ENCODE measurements at places on chromosomes 4 and X.

DNA sequence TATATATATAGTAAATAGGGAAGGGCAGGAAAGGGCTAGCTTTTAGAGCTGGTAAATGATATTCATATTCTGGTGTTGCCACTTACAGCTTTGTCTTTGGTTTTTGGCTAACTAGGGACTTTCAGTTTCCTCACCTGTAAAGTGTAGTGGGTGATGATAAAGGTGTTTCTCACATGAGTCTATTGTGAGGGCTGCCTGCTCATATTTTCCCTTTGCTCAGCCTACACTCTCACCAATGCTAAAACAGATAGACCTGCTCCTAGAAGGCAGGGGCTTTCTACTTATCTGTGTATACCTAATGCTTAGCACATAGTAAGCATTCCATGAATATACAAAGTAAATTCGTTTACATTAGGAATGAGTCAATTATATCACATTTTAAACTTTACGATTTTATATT is 137.2 kb upstream of the HS3ST1 start:
- no peak for DNase-seq

GRCh38 chrX:54492340-54492739 is 3.7 kb downstream of the FGD1 start:
- no peak for DNase-seq

GRCh38 chr4:10773656-10774055 is 89.1 kb upstream of the CLNK start:
- no peak for DNase-seq

GRCh38 chrX:12975991-12976558 is 1.2 kb downstream of the TMSB4X start:
- DNase-seq: peak; percentile 70

GRCh38 chrX:38500866-38501265 is 60.5 kb upstream of the TSPAN7 start:
- no peak for DNase-seq

- DNase-seq: no peak
Observed at GRCh38 chrX:8783714-8784098, 17.5 kb downstream of the FAM9A start.

- DNase-seq: no peak
Observed at GRCh38 chr4:142434519-142435224, 411.4 kb downstream of the INPP4B start.

DNA sequence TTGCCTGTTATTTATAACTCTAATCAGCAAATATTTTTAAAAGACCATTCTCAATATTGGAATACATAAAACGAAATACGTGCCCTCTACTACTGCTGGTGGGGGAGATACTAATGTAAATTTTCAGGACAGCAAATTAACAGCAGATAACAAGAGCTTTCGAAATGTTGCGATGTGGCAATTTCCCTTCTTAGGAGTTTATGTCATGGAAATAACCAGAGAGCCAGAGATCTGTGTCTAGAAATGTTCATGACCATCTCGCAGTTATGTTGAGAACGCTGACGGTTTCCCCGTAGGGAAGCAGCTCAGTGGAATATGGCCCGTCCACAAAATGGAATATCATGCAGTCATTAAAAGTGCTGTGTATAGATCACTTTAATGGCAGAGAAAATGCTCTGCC is 238.4 kb upstream of the PSAPL1 start:
- DNase-seq: peak; percentile 72

- no peak for DNase-seq
Observed at GRCh38 chrX:44344194-44344593, 722 bp upstream of the EFHC2 start.

DNA sequence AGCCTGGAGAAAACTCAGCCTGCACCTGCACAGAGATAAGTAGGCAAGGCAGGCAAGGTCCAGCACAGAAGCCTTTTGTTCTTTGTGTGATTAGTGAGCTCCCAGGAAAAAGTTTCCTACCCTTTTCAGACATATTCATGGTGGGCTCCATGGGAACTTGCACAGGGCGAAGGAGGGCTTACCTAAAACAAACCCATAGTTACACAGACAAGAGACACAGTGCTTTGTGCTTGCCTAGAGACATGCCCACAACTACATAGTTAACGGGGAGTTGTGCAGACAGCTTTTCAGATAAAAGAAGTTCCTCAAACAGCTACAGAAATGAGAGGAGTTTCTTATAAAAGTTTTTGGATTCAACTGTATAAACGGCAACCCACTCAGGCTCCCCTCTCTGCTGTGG is 180.5 kb downstream of the GLUD2 start:
- DNase-seq: no peak

- DNase-seq: no peak
Observed at GRCh38 chr4:26104056-26104685, 190.2 kb downstream of the SMIM20 start.

- no peak for DNase-seq
Observed at GRCh38 chr4:62075089-62075488, 875.0 kb downstream of the ADGRL3 start.

GRCh38 chr4:160141206-160141605 is 1038.3 kb downstream of the RAPGEF2 start:
- DNase-seq: no peak

DNA sequence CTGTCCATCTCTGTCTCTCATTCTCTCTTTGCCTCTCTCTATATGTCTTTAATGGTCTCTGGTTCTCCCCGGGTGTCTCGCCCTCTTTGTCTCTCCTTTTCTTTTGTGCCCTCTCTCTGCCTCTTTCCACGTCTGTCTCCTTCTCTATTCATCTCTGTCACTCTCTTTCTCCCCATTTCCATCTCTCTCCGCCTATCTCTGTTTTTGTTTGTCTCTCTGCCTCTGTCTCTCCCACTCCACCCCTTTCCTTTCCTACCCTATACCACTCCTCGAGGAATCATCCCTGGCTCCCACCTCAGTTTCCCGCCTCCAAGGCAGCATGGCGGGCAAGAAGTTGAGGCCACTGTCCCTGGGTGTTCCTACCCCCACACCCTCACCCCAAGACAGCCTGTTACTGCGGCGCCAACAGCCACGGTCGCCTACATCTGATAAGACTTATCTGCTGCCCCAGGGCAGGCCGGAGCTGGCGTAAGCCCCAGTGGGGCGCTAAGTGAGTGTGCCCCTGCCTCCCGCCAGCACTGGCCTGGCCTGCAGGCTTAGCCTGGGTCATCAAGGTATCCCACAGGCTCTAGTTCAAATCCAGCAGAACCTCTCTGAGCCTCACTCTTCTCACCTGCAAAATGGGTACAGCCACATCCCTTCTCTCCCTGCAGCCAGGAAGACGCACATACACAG is 713 bp upstream of the GATA1 start:
- DNase-seq: no peak

DNA sequence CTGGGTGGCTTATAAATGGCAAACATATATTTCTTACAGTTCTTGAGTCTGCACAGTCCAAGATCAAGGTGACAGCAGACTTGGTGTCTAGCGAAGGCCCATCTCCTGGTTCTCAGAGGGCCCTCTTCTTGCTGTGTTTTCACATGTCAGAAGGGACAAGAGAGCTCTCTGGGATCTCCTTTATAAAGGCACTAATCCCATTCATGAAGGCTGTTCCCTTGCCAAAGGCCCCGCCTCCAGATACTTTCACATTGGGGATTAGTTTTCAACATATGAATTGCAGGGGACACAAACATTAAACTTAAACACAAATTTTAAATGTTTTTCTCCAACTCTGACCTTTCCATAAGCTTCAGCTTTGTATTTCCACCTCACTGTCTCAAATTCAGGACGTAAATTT is 1135.0 kb upstream of the TENM3 start:
- no peak for DNase-seq

GRCh38 chrX:149370097-149370496 is 135.0 kb downstream of the IDS start:
- no peak for DNase-seq

GRCh38 chr4:186221624-186222023 is 5.7 kb upstream of the KLKB1 start:
- DNase-seq: no peak

DNA sequence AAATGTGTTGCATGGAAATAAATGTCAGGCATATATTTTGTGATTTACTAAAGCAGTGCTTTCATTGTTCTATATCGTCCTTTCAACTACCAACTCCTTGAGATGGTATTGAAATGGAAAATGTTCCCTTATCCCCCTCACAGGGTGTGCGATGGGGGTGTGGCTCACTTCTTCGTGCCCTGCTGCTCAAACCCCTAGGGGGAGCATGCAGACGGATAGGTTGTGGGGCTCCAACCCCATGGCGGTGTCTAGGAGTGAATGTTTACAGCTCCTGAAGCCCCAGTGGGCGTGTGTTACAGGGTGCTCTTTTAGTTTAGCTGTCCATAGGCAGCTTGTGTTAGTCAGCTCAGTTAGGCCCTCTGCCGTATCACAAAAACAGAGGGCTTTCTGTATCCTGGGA is 287.7 kb upstream of the EMCN start:
- DNase-seq: no peak

- DNase-seq: peak; percentile 2
Observed at GRCh38 chr4:17780501-17781299, 721 bp downstream of the FAM184B start.

DNA sequence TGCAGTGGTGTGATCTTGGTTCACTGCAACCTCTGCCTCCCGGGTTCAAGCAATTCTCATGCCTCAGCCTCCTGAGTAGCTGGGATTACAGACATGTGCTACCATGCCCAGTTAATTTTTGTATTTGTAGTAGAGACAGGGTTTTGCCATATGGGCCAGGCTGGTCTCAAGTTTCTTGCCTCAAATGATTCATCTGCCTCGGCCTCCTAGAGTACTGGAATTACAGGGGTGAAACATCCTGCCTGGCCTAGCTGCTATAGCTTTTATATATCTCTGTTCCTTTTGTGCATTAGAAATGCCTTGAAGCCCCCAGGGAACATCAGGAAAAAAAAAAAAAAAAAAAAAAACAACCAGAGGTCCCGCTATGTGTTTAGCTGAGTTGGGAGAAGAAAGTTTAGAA is 34.8 kb downstream of the UBE2K start:
- DNase-seq: no peak

Data from suppressor macrophage treated with lipopolysaccharide for 4 hours (primary cell).